ENCODE measurements at places on chromosomes 5 and 9.

DNA sequence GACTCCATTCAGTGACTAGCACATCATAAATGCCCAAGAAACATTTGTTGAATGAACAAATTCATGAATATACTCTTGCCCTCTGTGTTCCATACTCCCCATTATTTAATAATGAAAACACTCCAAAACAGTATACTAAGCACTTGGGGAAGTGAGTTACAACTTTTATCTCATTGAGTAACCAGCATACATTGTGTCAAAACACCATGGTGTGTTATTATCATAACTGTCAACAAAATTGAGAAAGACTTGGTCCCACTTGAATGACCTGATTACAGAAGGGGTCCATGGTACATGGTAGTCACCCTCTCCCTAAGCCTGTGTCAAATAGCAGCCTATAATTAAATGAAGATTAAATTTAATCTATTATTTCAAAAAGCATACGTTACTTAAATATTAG lies 16.2 kb downstream of the ANKH start:
- no peak for DNase-seq

DNA sequence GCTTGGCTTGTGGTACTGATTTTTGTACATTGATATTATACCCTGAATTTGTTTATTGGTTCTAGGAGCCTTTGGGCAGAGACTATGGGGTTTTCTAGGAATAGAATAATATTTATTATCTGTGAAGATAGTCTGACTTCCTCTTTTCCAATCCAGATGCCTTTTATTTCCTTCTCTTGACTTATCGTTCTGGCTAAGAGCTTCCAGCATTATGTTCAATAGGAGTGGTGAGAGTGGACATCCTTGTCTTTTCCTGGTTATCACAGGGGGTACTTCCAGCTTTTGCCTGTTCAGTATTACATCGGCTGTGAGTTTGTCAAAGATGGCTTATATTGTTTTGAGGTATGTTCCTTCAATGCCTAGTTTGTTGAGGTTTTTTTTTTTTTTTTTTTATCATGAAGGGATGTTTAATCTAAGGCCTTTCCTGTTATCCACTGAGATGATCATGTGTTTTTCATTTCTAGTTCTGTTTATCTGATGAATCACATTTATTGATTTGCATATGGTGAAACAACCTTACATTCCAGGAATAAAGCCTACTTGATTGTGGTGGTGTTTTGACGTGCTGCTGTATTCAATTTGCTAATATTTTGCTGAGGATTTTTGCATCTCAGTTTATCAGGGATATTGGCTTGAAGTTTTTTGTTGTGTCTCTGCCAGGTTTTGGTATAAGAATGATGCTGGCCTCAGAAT lies 77.5 kb downstream of the CERT1 start:
- DNase-seq, result no peak

GRCh38 chr9:90162819-90163218 lies 479.8 kb downstream of the DIRAS2 start:
- DNase-seq, result no peak

DNA sequence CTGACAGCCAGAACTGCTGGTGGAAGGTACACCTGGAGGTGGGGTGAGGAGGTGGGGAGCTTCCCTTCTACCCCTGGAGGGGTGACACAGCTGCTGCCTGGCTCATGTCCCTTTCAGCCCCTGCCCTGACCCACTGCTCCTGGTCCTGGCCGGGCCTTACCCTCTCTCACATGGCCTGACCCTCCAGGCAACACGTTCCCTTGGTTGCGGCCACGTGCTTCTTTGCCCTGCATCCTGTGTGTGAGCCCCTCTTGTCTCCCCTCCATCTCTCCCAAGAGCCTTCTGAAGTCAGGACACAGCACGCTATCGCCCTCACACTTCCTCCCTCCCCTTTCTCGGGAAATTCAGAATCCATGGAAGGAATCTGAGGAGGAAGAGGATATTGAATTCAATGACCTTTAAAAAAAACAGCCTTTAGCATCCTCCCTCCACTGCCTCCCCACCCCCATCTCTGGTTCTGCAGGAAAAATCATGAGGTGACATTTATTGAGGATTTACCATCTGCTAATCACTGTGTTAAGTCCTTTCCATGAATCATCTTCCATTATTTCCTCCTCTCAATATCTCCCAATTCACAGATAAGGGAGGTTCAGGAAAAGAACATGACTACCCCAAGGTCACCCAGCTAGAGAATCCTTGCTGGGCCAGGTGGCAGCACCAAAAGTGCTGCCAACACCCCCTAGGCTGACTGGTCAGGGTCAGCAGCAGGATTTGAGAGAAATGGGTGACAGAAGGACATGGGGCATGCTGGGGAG lies 8.3 kb downstream of the AQP3 start:
- DNase-seq, result no peak

DNA sequence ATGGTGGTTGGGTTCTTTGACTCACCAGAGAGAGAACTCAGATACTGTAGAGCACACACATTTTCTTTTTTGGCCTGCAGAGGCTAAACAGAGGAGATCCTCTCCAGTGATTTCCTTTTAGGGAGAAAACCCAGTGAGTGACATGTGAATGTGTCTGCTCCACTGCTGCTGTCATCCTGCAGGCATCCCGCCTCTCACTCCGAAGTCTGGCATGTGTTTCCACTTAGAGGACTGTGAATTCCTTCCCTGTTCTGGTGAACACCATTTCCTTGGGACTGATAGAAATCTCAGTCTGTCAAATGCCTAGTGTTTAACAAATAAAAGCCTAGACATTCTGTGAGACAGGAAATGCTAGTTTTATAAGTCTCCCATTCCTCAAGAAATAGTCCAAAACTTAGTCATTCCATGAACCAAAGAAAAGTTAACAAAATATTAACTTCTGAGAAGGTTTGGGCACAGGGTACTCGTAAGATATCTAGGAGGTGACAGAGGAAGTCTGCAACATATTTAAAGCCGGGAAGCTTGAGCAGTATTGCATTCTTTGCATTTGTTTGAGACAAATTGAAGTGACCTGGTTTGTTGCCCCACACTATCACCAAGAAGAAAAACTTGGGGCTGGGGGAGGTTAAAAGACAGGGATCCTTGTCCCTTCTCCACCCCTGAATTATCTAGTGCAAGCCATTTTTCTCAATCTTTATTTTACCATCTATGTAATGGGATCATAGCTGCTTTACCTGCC lies 74.9 kb upstream of the NIPAL4 start:
- no peak for DNase-seq

- DNase-seq, result no peak
Observed at GRCh38 chr9:69499407-69499806, 172.8 kb downstream of the APBA1 start.

DNA sequence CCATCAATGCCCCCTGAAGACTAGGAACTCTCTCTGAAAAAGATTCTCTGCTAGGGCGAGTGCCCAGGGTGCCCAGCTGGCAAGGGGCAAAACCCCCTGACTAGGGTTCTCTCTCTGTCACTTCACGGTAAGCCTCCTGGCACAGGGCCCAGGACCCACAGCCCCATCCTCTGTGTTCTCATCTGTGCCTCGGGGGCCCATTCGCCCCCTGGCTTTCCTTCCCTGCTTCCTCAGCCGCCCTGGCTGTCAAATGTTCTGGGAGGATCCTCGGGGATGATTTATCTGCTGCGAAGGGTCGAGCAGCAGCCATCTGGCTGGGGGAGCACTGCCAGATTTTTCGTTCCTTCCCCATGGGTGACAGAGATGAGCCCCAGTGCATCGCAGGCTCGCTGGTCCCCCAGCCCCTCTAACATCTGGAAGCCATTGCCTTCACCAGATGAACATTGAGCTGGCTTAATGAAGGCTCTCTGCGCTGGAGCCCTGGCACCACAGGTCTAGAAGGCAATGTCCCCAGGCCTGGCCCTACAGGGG lies 24.2 kb downstream of the HMCN2 start:
- DNase-seq, result no peak

- DNase-seq, result no peak
Observed at GRCh38 chr9:98374385-98375051, 119.1 kb upstream of the TBC1D2 start.

DNA sequence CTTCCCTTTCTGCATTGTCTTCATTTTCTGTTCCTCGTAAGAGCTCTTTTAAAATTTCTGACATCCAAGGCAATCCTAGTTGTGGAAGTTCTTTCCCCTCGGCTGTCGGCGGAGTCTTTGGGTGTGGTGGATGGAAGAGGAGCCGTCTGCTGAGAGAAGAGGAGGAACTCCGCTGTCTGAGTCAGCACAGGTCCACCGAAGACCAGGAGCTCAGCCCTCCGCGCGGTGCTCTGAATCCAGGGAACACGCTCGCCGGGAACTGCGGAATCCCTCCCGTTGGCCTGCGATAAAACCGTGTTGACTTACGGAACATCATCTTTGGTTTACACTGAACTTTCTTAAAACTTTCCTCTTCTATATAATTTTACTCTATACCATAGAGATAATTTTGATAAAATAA lies 100.7 kb upstream of the IRX4 start:
- DNase-seq, result no peak

All from stimulated activated CD4-positive, alpha-beta T cell treated with anti-CD3 and anti-CD28 coated beads, Interleukin-12 subunit alpha, Interleukin-12 subunit beta, amount 100 ng/mL, for 48 hours (primary cell).